ENCODE measurements at places on chromosomes 4 and X.
A peak's percentile ranks its signal among the peaks of the same experiment; 100 is the strongest.

DNA sequence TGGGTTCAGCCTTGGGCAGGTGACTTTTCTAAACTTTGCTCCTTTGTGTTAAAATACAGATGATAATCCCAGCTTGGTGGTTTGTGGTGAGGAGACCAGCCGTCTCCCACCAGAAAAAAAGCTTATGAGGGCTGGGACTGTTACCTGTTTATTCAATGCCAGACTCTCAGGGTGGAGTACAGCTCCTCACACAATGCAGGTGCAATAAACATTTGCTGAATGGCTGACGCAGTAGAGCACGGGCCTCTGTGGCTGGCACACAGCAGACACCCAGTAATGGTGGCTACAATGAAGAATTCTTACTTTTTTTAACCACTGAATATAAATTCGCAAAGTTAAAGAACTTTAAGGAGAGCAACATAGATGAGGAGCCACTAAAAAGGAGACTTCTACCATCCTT, 30.2 kb downstream of the BEND4 start:
- no peak for DNase-seq

DNA sequence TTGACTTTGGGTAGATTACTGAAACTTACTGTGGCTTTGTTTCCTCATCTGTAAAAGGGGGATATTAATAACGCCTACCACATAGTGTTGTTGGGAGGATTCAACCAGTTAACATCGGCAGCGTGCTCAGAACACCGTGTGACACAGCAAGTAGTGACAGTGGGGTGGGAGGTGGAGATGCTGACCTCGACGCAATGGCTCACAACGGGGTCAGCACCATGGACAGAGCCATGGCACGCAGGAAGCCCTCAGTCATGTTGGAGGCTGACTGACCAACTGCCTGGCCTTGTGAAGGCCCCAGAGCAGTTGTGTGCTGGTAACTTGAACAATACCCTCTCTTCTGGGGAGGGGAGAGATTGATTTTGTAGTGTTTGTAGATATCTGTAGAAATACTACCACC, 93.2 kb downstream of the WFS1 start:
- peak; percentile 26 for DNase-seq

- no peak for DNase-seq
Observed at GRCh38 chr4:39066371-39066770, 4.3 kb downstream of the KLHL5 start.

- peak; percentile 36 for DNase-seq
Observed at GRCh38 chrX:11264925-11265324, 28.3 kb upstream of the AMELX start.

DNA sequence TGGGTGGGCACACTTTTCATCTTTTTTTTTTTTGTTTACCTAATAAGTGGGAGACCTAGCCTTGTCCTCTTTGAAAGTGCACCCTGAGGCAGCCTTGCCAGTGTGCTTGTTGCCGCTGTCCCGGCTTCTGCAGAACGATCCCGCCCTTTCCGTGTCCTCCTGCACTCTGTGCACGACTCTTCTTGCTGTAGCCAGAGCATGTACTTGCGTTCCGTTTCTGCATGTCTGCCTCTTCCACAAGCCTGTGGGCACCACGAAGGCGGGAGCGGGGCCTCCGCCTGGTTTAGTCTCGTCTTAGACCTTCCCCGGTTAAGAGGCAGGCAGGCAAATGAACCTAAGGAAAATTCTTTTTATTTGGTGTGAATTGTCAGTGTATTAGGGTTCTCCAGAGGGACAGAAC, 32.6 kb upstream of the TBC1D14 start:
- no peak for DNase-seq

DNA sequence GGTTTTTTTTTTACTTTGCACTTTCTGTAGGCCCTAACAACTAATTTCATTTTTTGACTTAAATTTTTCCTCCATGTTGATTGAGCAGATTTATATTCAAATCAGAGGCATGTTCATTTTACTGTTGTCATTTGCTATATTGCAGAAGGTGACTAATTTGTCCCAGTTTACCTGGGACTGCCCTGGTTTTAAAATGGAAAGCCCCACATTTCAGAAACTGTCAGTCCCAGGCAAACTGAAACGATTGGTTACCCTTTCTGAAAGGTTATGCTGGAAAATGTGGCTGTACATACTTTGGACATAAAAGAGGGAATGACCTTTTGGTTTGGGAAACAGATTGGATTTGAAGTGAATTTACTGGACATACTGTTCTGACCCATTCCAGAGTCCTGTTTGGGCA, 160.0 kb downstream of the SPCS3 start:
- no peak for DNase-seq

DNA sequence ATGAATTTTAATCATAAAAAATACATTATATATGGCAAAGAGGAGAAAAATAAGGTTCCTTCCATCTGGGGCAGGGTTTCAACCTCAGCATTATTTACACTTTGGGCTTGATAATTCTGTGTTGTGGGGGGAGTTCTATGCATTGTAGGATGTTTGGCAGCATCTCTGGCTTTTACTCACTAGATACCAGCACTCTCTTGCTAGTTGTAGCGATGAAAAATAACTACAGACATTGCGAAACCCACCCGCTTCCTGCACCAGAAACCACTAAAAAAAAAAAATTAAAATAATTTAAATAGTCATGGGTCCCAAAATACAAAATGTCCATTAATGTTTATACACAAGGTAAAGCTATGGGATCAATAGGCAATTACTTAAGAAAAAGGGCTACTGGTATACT, 52.7 kb downstream of the PPP3CA start:
- no peak for DNase-seq

DNA sequence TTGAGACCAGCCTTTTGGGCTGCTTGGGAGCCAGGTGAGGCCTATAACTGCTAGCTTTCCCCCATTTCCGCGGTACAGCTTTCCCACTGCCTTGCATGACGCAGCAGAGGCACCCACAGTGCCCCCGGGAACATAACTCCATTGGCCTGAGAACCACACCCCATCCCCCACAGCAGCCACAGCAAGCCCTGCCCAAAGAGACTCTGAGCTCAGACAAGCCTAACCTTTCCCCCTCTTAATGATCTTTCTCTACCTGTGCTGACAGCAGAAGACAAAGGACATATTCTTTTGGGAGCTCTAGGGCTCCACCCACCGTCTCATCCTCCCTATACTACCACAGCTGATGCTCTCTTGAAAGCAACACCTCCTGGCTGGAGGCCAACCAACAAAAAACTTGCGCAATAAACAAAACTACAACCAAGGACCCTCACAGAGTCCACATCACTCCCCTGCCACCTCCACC, 114.8 kb downstream of the FANCB start:
- DNase-seq: no peak

- DNase-seq: no peak
Observed at GRCh38 chr4:180688480-180688879, 1554.7 kb upstream of the TENM3 start.

DNA sequence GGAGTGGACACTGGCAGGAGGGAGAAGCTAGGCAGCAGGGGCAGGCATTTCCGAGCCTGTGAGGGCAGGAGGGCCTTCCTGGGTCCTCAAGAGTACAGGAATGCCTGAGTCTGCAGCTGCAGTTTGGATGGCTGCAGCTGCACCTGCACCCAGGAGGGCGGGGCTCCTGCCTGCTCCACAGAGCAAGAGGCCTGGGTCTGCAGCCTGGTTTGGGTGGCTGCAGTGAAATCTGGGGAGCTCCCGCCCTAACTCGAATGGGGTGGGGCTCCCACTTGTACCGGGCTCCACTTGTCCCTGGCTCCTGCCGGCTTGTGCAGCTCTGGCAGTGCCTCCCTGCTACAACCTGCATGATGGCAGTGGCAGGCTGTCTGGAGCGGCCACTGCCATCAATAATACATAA, 436.0 kb downstream of the ARHGAP24 start:
- DNase-seq: no peak

GRCh38 chr4:1556541-1557220, 127.4 kb downstream of the FAM53A start:
- no peak for DNase-seq

- DNase-seq: peak; percentile 88
Observed at GRCh38 chrX:13669246-13669737, 16.4 kb downstream of the TCEANC start.

GRCh38 chr4:110172972-110173371, 25.4 kb downstream of the ELOVL6 start:
- DNase-seq: no peak

DNA sequence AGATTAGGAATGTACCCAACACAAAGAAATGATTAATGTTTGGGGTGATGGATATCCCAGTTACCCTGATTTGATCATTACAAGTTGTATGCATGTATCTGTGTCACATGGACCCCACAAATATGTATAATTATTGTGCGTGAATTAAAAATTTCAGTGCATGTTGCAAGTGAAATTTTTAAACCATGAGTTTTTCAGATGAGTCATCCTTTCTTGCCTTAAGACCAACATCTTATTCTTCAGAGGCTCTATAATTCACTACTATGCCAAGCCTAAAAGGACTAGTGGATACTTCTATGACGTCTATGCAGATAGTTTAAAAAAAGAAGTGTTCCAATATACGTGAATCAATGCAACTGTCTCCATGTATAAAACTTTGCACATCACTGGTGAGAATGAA, 113.0 kb upstream of the SH3RF1 start:
- DNase-seq: peak; percentile 81

GRCh38 chr4:142550965-142551364, 295.1 kb downstream of the INPP4B start:
- peak; percentile 50 for DNase-seq

GRCh38 chrX:131287560-131288179, 1.4 kb downstream of the IGSF1 start:
- no peak for DNase-seq

- DNase-seq: no peak
Observed at GRCh38 chrX:20743046-20743445, 476.3 kb upstream of the RPS6KA3 start.

DNA sequence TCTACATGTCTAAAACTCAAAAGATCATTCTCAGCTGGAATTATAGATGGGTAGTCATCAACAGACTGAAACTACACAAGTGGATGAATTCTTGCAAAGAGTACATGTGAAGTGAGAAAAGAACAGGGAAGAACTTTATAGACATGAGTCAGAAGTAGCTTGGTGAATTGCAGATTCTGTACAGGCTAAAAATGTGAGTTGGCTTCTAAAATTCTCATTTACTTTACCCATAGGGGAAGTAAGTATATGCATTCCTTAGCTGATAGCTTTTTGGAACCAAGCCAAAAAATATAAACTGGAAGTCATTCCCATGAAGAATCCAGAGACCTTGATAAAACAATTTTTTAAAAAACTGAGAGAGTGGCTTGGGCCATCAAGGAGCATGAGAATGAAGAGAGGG, 584.2 kb upstream of the FTHL17 start:
- peak; percentile 26 for DNase-seq

GRCh38 chr4:48071191-48071590, 54.6 kb downstream of the NIPAL1 start:
- DNase-seq: no peak

DNA sequence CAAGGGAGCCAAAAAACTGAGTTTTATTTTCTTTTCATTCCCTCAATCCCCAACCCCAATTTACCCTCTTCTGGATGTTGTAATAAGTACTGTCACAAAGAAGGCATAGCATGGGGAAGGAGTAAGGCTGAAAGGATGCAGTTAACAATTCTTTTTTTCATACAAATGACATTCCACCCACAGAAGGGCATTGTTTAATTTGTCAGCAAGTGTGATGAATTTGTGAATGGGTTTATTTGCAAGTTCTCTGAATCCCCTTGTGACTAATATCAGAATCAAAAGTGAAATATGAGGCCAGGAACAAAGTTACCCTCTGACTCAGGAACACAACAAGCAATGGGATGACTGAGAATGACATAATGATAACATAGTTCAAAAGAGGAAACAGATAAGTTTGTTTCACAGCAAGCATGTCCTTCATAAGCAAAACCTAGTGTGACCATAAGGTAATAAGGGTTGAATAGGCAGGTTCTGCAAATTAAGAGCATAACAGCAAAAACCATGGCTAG, 2.1 kb downstream of the GEMIN8 start:
- DNase-seq: peak; percentile 82

GRCh38 chrX:71859637-71860036, 51.0 kb upstream of the NHSL2 start:
- peak; percentile 16 for DNase-seq

DNA sequence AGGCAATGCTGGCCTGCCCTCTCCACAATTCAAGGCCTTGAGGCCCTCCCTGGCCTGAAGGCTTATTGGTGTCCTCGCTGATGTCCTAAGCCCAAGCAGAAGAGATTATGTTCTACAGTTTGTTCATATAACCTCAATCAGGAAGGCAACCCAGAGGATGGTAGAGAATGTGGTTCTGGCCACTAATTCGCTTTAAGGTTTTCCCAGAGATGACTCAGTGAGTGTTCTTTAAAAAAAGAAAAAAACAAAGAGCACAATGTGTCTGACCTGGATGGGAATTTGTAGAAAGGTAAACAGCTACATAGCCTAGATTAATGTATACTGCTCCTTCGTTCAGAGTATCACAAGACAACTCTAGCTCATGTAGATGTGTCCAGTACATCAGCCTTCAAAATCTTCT, 66.0 kb downstream of the MANBA start:
- peak; percentile 49 for DNase-seq

DNA sequence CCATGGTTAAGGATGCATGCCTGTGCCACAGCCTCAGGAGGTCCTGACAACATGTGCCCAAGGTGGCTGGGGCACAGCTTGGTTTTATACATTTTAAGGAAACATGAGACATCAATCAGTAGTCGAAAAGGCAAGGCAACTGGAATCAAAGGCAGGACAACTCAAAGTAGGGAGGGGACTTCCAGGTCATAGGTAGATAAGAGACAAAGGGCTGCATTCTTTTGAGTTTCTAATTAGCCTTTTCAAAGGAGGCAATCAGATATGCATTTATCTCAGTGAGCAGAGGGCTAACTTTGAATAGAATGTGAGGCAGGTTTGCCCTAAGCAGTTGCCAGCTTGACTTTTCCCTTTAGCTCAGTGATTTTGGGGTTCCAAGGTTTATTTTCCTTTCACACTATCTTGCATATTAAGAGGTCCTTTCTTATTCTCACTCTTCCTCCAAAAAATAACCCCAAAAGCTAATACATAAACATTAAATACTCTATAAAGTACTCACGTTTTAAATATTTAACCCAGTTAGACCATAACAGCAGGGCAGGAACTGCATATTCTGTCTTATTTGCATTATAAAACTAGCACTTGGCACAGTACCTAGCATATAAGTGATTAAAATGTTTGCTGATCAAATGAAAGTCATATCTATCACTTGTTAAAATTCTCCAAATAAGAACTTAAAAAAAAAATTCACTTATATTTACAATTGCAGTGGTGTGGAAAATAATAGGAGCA, 36.3 kb upstream of the UGT8 start:
- DNase-seq: no peak

DNA sequence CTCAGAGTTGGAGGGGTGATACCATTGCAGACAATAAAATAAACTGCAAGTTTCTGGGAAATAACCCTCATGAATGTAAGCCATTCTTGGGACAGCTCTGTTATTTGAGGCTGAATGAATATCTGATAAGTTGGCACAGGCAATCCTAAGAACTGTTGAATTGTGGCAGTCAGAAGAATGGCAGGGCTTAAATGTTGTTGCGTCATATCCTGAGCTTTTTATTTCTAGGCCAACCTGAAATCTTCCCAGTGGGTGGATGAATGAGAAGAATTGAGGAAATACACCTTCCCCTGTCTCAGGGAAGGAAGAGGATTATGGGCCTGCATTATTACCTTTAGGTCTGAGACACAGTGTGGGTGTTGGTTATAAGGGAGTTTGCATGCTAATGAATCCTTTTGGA, 64.4 kb upstream of the C4orf54 start:
- no peak for DNase-seq

- no peak for DNase-seq
Observed at GRCh38 chr4:46715468-46715867, 193.6 kb downstream of the COX7B2 start.

- no peak for DNase-seq
Observed at GRCh38 chr4:118265312-118266144, 87.3 kb downstream of the PRSS12 start.

- peak; percentile 11 for DNase-seq
Observed at GRCh38 chrX:9627922-9628321, 137.7 kb downstream of the GPR143 start.
